Activated T-helper 1 cell treated with anti-CD3 and anti-CD28 coated beads, Interleukin-12 subunit alpha, Interleukin-12 subunit beta, Interleukin-2, Interleukin-4 antibody, amounts not matched to agents 30 ng/mL and 10 ng/mL and 1 ng/mL, durations not matched to agents 14 hours and 24 hours and 36 hours (primary cell): ENCODE measurements at places on chromosomes 1 and 21. TPM values are rescaled to one million over a fixed set of nuclear protein-coding genes. Genes with fewer than 3 reads are reported as not detected.

- no peak for DNase-seq
Observed at GRCh38 chr1:209023790-209024189, 559.7 kb upstream of the CAMK1G start.

DNA sequence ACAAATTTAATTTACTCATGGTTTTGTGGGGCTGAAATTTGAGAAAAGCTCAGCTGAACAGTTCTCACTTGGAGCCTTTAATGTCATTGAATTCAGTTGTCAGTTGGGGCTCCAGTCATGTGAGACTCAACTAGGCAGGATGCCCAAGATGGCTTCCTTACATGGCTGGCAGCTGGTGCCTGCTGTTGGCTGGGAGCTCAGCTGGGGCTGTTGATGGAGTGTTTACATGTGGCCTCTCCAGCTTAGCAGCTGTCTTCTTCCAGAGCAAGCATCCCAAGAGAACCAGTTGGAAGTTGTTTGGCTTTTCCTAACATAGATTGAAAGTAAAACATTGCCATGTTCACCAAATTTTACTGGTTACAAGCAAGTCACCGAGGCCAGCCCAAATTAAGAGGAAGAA, 81.8 kb upstream of the KCNA3 start:
- DNase-seq: no peak

GRCh38 chr1:90616395-90616794, 100.7 kb downstream of the BARHL2 start:
- no peak for DNase-seq

DNA sequence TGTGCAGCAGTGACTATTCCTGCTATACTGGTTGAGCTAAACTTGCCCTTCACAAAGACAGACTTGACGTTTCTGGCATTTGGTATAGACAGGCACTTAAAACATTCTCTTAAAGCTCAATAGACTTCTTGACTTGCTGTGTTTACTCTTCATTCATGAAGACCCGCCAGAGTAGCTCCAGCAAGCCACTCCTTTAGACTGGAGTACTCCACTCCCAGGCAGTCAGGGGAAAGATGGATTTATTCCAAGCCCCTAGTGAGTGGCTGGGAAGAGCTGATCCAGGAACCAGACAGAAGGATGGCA, 70.7 kb downstream of the EVA1C start:
- no peak for DNase-seq

- no peak for DNase-seq
Observed at GRCh38 chr1:1115136-1115785, 628 bp downstream of the C1orf159 start.

DNA sequence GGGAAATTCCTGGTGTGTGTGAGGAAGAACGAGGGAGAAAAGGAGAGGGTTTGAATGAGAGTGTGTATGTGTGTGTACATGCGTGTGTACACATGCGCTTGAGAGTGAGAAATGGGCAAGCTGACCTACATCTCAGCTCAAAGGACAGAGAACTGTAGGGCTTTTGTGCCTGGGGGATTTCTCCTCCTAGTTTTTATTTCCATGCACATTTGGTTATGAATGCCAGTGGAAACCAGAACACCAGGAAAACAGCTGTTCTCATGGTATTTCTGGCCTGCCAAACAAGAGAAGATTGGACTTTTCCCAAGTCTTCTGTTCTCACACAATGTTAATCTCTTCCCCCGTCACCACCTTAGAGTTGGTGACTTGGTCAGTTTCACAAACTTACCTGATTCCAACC, 45.2 kb downstream of the SLC44A3 start:
- DNase-seq: no peak

GRCh38 chr1:207833381-207833780, 77.5 kb downstream of the CD34 start:
- no peak for DNase-seq

DNA sequence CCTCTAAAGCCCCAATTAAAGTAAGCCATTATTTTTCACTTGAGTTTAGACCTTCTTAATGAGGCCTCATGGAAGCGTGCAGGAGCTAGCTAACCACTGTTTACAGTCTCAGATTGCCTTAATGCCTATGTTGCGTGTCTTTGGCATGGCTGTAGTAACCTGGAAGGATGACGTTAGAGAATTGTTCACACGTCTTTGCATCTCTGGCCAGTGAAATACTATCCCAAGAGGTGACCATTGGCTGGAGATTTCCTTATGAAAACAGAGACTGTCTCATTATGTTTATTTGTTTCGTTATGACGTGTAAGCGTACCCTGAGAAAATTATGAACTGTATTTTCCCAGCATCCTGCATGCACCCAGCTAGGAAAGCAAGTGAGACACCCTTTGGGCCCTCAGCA, 18.6 kb upstream of the BMP8A start:
- no peak for DNase-seq

GRCh38 chr21:26447932-26448475, 125.1 kb downstream of the CYYR1 start:
- DNase-seq: no peak

- no peak for DNase-seq
Observed at GRCh38 chr1:43986712-43987111, 4.7 kb upstream of the CCDC24 start.

DNA sequence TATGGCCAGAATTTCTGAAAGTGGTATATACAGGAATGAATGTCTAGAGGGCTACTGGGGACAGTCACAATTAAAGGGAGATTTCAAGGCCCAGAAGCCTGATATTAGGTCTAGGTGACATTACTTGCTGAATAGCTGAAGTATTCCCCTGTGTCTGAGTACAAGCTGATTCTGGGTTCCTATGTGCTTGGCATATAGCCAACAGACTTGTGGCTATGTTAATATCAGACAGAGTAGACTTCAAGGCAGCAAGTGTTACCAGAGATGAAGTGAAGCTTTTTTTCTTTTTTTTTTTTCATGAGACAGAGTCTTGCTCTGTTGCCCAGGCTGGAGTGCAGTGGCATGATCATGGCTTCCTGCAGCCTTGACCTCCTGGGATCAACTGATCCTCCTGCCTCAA, 8.3 kb downstream of the TTC4 start:
- no peak for DNase-seq

DNA sequence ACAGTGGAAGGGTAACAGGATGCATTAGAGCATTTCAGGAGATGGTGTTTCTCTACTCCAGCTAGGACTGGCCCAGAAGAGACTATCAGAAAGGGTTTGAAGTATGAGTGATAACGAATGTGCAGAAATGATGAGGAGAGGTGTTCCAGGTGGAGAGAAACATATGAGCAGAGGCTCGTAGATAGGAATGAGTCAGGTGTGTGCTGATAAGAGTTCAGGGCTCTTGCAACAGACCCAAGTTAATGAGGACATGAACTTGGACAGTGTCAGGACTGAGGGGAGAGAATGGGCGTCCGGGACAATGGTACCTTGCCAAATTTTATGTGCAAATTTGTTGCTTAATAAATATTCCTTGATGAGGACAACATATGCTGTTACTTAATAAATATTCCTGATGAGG, 183.9 kb upstream of the NFIA start:
- no peak for DNase-seq

- peak; percentile 55 for DNase-seq
Observed at GRCh38 chr1:182259229-182259872, 132.2 kb downstream of the GLUL start.

DNA sequence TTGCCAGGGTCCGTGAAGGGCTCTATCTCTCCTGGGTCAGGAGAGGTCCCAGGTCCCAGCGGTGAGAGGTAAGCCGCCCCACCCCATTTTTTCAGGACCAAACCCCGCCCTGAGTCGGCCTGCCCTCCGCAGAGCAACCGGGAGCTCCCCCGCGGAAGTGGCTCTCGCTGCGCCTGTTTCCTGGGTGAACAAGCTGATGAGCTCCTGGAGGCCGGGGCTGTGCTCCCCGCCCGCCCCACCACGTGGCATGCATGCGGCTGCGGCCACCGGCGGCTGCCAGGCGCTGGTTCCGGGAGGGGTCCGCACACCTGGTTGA, 32.0 kb downstream of the ZBTB17 start:
- DNase-seq: no peak

- DNase-seq: no peak
Observed at GRCh38 chr1:228691926-228692325, 43.4 kb upstream of the RHOU start.

DNA sequence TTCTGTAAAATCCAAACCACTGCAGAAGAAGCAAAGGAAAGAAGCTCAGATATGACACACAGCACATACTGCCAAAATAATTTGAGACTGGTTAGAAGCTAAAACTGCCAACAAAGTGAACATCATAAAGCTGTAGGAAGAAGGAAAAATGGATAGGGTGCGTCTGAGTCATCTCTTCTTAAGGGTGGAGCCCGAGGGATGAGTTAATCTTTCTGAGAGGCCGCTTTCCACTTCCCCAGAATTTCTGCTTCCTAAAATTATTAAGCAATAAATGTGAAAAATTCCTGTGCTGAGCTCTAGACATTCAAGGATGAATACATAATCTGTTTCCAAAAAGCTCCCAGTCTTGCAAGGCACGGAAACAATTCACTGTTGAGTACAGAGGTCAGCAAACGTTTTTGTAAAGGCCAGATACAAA, 20.1 kb downstream of the PPT1 start:
- DNase-seq: no peak

DNA sequence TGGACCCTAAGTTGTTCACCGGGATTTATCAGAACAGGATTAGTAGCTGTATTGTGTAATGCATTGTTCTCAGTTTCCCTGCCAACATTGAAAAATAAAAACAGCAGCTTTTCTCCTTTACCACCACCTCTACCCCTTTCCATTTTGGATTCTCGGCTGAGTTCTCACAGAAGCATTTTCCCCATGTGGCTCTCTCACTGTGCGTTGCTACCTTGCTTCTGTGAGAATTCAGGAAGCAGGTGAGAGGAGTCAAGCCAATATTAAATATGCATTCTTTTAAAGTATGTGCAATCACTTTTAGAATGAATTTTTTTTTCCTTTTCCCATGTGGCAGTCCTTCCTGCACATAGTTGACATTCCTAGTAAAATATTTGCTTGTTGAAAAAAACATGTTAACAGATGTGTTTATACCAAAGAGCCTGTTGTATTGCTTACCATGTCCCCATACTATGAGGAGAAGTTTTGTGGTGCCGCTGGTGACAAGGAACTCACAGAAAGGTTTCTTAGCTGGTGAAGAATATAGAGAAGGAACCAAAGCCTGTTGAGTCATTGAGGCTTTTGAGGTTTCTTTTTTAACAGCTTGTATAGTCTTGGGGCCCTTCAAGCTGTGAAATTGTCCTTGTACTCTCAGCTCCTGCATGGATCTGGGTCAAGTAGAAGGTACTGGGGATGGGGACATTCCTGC, 3.9 kb upstream of the OLFML3 start:
- no peak for DNase-seq

DNA sequence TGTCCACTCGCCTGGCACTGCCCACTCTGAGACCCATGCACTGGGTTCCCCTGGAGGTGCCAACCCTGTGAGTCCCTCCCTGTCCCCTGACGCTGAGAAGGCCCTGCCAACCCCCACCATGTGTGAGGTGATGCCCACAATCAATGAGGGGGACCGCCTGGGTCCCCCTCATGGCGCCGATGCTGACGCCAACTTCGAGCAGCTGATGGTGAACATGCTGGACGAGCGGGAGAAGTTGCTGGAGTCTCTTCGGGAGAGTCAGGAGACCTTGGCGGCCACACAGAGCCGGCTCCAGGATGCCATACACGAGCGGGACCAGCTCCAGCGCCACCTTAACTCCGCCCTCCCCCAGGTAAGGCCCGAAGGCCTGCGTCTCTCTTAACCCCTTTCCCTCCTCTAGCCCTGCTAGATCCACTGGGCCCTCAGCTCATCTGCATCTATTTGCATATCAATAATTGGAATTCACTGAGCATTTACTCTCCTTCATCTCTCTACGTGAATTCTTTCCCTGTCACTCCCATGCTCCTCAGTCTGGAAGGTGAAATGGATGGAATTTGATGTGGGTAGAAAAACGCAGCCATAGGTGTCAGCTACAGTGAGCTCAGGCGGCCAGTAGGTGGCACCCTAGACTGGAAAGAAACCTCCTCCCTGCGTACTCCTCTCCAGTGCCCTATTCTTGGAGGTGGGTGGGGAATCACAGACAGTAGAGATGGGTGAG, 12.8 kb downstream of the PPFIA4 start:
- DNase-seq: peak; percentile 48

DNA sequence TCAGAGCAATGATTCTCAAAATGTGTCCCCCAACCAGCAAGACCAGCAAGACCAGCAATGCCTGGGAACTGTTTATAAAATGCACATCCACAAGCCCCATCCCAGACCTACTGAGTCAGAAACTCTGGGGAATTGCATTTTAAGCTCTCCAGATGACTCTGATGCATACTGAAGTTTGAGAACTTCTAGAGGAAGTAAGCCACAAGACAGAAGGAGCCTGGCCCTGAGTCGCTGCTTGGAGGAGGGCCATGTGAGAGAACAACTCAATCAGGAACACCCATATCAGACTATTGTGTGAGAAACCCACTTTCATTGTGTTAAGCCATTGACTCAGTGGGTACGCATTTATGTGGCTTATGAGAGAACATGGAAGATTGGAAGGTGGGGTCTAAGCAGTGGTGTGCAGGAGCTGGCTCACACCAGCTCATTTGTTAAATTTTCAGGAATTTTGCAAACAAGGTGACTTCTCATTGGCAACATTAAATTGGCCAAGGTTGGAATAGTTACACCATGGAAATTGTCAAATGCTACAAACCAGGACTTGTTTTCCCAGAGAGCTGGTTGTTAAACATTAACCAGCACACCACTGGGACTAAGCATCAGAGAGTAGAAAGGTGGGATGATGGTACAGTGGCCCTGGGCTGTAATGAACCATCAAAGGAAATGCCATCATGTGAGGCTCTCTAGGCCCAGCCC, 38.9 kb downstream of the ATP1A1 start:
- DNase-seq: no peak

DNA sequence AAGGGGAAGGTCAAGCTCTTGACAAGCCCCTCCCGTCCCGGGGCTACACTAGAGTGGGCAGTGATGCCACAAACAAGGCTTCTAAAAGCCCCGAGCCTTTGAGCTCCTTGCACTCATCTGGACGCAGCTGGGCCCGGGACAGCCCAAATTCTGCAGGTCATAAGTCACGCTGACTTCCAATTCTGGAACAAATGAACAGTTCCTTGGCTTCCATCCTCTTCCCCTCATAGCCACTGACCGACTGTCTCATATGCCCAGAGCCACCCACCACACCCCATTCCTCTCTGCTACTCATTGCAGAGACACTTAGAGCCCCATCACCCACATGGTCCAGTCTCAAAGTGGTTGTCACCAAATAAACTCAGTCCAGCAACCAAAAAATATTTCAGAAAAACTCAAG, 32.8 kb upstream of the PRELP start:
- no peak for DNase-seq

CIART gene
- 3.4 TPM in 2 replicates for total RNA-seq

MROH7 gene
- not detected in 2 replicates for total RNA-seq

KCNJ15 gene
- 1.6 and 1.7 TPM in 2 replicates for total RNA-seq

INAVA gene
- total RNA-seq: 0.16 TPM in 1 of 2 replicates, not detected in the other

LIN28A gene
- total RNA-seq: not detected in 2 replicates

DNAI4 gene
- 1.2 and 3.2 TPM in 2 replicates for total RNA-seq
